ENCODE measurements at places on chromosomes 7 and 10.
A peak's percentile ranks its signal among the peaks of the same experiment; 100 is the strongest.

DNA sequence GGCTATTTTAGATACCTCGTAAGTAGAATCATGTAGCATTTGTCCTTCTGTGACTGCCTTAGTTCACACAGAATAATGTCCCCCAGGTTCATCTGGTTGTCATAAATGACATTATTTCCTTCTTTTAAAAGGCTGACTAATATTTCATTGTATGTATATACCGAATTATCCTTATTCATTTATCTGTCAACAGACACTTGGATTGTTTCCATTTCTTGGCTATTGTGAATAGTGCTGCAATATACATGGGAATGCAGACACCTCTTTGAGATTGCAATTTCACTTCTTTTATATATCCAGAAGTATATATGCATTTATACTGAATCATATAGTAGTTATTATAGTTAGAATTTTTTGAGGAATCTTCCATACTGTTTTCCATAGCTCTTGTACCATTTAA, 24.1 kb upstream of the HYAL4 start:
- DNase-seq = no peak

DNA sequence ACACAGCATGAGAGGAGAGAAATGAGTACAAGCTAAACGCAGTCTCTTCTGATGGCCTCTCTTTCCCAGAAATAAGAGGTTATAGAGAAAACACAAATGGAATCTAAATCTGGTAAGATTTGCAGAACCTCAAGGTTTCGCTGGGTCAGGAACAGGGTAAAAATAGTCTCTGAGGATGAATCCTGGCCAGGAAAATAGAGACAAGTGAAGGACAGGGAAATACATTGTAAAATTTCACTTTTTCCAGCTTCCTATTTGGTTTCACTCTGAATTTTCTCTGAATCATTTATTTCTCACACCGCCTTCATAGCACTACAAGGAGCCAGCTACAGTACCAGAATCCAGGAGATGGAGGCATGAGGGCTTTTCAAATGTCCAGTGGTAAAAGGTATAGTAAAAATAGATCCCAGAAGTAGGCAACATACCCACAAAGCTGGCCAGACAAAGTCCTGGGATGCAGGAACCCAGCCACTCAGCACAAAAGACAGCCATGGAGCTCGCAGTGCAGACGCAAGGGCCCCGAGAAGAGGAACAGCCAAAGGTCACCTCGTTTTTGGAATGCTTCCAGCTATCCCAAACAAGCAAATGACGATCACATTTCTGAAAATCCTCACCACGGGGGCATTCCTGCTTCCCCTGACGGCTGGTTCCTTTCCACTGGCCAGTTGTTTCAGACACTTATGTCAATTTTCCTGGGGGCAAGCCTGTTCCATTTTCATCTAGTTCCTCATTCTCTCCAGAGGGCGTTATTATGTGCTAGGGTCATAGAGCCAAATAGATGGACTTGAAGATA, 21.5 kb upstream of the IKZF1 start:
- no peak for DNase-seq

GRCh38 chr10:24396396-24396795, 187.5 kb downstream of the KIAA1217 start:
- no peak for DNase-seq

DNA sequence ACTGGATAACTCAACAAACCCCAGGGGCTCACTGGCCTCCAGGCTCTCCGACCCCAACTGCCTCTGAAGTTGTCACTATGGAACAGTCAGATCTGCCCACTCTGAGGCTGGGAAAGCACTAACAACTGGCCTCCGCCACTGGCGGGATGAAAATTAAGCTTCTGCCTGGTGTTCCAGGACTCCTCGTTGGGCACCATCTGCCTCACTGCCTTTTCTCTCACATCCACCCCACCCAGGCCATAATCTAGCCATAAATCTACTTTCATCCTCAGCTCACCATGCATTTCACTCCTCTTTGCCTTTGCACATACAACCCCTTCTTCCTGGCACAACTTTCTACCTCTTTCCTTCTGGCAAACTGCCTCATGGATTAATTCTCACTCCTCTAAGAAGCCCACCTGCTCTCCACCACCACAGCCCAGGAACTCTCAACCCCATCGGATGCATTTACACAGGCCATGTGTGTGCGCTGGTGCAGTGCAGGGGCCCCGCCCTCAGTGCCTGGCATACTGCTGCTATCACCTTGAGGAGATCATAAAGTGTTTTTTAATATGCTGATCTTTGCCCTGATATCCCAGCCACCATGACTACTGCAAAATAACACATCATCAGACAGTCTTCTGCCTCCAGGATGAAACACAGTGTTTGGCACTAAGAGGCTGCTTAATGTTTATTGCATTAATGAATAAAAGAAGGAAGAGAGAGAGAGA, 4.0 kb downstream of the CDHR1 start:
- no peak for DNase-seq

- DNase-seq = no peak
Measured at GRCh38 chr10:70918851-70919530, 30.6 kb upstream of the PCBD1 start.

- no peak for DNase-seq
Measured at GRCh38 chr7:40887099-40887498, 752.3 kb downstream of the SUGCT start.

DNA sequence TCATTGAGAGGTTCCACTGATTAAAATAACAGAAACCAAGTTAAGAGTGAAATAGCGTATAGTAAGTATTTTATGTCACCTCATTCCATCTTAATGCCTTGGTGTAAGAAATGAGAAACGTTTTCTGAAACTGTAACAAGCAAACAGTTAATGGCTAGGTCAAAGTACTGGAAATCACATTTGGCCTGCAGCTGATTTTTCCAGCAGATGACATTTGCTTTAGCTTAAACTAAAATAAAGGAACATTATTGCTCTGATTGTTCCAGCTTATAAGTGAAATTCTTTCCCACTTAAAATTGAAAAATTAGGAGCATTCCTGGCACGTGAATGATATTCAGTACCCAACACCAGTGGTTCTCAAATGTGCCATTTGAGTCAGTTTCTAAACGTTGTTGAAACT, 213.6 kb upstream of the DPP6 start:
- DNase-seq = no peak

- no peak for DNase-seq
Measured at GRCh38 chr10:132504501-132505272, 32.9 kb upstream of the INPP5A start.

DNA sequence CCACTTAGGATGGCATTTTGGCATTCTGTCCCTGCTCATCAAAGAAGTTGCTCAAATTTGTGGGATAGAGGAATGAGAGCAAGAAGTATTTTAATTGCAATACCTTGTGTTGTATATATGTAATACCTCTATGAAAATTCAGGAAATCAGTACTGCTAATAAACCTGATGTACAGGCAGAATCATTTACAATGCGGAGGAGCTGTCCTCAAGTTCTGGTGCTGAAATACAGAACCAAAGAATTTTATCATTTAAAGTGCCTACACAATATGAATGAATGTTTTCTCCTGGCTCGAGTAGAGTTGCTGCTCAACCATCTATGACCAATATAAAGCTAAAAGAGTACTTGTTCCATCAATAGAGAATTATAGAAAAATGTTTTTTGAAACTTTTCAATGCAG, 305.8 kb downstream of the PLXNA4 start:
- no peak for DNase-seq

- no peak for DNase-seq
Measured at GRCh38 chr7:21450941-21451340, 23.1 kb downstream of the SP4 start.

- DNase-seq = no peak
Measured at GRCh38 chr10:96625173-96625572, 38.4 kb upstream of the TM9SF3 start.

- no peak for DNase-seq
Measured at GRCh38 chr7:143455942-143456341, 12.7 kb downstream of the TAS2R60 start.

- DNase-seq = no peak
Measured at GRCh38 chr10:73843261-73843660, 31.1 kb downstream of the CAMK2G start.

- DNase-seq = no peak
Measured at GRCh38 chr7:46076527-46076926, 155.5 kb upstream of the IGFBP3 start.

DNA sequence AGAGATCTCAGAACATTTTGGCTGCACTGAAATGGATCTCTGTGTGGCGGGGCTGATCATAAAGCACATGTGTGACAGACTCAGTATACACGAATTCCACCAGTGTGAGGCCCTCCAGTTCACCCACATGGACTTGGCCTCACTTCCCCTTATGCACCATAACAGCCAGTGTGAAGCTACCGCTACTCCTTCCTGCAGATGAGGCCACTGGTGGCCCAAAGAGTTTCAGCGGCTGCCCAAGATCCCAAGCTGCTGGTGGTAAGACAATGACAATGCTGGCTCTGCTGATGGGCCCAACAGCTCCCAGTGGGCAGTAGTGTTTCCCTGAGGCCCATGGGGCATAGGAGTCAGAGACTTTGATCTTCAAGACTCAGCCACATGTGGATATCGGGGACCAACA, 21.0 kb upstream of the C10orf71 start:
- DNase-seq = no peak

DNA sequence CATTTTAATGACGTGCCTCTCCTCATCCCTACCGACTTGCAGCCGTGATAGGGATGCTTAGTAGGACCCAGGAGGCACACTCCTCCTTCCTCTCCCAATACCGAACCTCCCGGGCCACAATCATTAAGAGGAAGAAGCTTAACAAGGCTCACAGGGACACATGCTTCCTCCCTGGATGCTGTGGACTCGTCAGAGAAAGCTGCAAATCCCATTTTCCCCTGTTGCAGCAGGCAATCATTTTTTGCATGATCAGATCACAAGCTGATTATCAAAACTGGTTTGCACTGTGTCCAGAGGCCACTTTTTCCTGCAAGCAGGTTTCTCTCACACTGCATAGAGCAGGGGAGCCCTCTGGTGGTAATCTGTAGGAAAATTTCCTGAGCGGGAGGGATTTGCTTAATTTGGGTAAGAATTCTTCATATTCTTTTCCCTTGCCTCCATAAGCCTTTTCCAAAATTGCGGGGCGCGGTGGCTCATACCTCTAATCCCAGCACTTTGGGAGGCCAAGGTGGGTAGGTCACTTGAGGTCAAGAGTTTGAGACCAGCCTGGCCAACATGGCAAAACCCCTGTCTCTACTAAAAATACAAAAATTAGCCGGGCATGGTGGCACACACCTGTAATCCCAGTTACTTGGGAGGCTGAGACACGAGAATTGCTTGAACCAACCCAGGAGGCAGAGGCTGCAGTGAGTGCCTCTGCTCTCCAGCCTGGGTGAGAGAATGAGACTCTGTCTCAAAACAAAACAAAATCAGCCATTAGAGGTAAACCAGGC, 16.1 kb upstream of the LAMB4 start:
- DNase-seq = peak; percentile 90

DNA sequence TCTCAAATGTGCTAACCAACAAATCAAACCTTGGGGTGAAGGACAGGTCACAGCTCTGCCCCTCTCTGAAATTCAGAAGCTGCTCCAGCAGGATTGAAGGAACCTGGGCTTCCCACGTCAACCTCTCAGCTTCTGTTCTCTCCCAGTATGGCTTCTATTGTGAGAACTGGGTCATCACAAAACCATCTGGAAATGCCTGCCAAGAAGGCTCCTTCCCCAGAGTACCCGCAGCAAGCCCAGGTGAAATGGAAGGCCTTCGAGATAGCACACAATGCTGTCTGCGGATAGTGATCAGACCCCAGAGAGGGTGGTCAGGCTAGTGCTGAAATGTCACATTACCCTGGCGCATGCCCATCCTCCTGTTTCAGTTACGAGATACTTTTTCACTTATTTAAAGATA, 16.4 kb upstream of the PROSER2 start:
- peak; percentile 66 for DNase-seq

DNA sequence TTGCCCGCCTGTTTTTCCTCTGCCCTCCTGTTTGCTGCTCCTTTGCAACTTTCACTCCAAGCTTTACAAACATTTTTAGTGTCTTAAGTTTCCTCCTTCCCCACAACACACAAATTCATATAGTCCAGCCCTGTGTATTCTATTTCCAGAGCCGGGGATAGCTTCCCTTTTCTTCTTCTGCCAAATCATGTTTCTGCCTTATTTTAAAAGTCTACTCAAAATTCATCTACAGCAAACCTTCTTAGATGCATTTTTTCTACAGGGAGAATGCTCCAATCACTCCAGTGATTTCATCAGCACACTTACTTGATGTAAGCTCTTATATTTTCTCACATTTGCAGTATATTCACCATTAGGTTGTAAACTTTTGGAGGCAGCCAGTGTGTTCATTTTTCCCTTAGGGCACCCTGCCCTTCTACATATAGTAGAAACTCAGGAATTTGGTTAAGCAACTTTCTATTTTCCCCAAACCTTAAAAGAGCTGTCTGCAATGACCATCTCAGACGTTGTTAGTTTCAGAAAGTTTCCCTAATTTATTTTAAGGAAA, 12.4 kb upstream of the ACTA2 start:
- DNase-seq = no peak

GRCh38 chr10:28090506-28090905, 91.6 kb upstream of the ODAD2 start:
- DNase-seq = no peak

DNA sequence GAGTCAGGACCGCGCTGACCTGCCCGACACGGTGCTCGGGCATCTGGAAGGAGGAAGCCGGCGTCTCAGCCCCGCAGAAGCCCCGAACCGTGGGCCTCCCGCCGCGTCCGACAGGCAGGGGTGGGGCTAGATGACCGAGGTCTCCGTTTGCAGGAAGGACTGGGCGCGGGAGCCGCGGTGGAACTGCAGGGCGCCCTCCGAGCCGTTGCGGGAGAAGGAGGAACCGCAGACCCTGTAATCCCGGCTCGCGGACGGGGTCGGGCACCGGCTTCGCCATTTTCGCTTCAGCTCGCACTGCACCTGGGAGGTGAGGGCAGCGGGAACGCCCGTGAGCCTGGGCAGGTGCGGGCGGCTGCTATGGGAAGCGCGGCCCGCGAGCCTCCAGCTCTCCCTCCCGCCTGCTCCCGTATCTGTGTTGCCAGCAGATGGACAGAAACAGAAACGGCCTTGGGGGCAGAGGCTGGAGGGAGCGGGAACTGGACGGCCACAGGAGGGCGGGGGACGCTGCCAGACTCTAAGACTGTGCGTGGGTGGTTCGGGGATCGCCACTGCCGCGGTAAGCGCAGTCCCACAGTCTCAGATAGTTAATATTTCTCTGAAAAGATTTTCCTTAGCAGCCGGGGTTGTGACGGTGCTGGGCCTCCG, 114.1 kb downstream of the VIPR2 start:
- no peak for DNase-seq

- no peak for DNase-seq
Measured at GRCh38 chr10:76033457-76034196, 602.2 kb downstream of the LRMDA start.
